HS-27A (cell line): ENCODE measurements at places on chromosomes 5 and 9.

DNA sequence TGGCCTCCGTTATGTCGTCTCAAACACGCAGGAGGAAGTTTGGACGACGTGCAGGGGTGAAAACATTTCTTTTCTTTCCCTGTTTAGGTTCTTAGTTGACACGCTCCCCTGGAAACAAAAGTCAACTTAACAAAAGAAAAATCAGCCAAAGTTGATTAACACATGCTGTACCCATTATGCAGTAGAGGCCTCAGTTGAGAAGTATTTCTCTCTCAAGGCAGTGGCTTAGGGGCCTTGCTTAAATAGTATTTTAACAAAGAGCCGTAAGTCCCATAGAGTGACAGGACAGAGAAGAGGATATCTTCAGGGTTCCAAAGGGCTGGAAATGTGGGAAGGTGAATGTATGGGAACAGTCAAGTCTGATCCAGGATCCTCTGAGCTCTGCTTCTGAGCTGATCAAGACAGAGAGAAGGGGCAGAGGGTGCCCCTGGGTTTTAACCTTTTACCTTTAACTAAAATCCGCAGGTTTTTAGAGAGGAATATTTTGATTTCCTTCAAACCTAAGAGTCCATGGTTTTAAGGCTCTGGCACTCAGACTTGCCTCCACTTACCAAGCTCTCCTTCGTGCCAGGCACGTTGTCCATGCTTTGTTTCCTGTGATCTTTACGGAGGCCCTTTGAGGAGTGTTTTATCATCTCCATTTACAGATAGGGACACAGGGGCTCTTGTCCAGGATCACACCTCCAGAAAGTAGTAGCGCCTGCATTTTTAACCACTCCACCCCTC, 629 bp upstream of the CD74 start:
- DNase-seq, result no peak

DNA sequence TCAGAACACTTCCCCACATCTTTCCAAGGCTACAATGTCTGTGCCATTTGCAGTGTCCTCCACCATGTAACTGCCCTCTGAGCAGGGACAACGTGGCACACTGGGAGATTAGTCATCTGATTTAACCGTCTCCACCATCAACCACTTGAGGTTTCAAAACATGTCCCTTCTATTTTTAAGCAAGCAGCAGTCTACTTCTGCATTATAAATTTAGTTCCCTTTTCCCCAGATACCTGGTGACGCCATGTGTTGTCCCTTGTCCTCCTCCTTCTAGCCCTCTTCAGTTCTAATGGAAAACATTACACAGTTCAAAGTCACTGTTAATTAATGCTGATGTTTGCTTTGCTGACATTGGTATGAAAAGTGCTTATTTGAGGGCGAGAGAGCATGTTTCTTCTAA, 52.8 kb downstream of the ATP10B start:
- DNase-seq, result no peak

- DNase-seq, result no peak
These were observed 8.7 kb upstream of the DOLPP1 start for GRCh38 chr9:129072171-129072570.

DNA sequence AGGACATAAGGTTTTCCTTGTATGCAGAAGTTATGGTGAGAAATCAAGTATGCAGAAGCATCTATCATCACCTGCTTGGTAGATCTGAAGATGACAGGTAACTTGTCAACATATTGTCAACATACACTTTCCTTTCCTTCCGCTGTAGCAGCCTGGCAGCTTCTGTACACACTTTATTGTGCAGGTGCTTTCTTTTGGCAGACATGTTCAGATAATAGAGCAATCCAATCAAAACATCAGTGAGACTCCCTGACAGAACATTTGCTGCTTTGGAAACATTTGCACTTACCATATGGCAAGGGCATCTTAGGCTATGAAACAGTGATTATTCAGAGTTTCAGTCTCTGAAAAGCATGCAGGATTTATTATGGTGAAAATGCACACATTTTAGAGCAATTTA, 161.1 kb upstream of the CDH12 start:
- no peak for DNase-seq

- DNase-seq, result no peak
These were observed 10.7 kb downstream of the IFNA5 start for GRCh38 chr9:21294364-21294774.

- no peak for DNase-seq
These were observed 4.2 kb downstream of the SERINC5 start for GRCh38 chr5:80251636-80252035.

DNA sequence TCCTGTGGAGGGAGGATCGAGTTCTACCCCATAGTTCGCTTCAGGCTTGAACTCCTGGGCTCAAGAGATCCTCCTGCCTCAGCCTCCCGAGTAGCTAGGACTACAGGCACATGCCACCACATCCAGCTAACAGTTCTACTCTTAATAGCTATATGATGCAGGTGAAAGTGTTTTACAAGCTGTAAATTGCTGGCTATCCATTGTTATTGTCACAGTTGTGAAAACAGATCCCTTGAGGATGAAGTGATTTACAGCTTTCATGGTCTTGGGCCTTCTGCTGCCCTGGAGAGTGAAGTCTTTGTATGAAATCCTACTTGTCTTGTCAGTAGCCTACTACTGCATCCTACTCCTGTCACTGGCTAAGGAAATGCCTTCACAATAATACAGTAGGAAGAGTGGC, 48.0 kb downstream of the GRAMD2B start:
- no peak for DNase-seq

DNA sequence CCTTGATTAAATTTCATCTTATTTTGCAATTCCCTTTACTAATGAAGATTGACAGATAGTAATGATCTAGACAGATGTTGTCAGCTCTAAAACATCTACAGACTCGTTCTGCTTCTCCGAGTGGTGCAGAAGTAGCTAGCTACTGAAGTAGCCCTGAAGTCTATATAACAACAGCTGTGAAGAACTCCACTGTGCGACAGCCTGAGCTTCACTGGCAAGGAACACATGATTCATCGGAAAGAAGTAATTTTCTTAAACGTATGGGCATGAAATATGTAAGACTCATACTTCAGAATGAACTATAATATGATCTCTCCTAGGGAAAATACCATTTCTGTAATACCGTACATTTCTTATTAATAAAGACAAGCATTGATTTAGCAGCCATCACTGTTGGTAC, 96.2 kb downstream of the TRPM3 start:
- no peak for DNase-seq

- no peak for DNase-seq
These were observed 62.1 kb downstream of the IL6ST start for GRCh38 chr5:55932700-55933099.

DNA sequence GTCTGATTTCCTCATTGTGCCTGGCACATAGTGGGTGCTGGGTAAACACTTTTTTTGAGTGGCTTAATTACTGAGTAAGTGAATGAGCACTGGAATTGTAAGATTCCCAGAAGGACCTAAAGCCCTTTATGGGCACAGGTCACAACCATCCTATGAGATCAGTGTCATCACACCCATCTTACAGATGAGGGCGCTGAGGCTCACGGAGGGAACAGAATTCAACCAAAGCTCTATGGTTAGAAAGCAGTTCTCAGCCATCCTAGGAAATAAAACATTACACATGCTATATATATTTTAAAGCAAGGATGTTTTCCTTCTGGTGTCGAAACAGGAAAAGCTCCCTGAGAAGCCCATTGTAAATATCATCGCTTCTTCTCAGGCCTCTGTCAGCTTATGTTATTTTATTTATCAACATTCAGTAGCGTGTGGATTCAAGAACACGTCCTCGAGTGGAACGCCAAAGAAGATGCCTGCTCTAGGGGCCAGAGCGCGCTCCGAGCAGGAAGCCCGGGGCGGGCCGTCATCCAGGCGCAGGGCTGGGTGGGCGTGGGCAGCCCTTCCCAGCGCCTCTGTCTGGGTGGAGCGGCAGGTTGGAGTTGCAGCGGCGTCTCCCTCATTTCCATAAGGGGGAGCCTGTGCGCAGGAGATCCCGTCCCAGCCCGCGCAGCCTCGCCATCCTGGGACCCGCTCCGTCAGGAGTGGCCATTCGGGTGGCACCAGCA, 155.8 kb upstream of the SMIM23 start:
- DNase-seq, result no peak

DNA sequence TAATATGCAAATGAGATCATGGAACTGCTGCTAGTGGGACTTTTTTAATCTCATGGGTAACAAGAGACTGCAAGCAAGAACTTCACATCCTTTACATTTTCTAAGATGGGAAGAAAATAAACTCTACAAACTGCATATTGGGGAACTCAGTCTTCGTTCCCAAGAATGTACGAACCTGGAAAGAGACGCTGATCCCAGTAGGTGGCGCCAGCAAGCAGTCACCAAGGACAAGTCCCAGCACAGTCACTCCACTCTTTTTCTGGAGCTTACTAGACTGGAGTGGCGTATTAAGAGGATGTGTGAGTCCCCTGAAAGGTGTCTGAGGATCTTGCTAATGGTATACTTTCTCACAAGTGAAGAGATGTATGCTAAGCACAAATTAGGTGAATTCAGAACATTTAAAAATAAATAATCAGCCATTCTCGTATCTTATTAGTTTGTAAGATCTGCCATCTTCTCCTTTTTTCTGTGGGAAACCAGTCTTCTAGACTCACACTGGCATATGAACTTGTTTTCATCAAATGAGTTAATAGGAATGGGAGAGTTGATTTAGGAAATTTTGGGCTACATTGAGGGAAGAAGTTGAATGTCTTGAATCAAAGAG, 16.0 kb upstream of the PUM3 start:
- DNase-seq, result no peak

DNA sequence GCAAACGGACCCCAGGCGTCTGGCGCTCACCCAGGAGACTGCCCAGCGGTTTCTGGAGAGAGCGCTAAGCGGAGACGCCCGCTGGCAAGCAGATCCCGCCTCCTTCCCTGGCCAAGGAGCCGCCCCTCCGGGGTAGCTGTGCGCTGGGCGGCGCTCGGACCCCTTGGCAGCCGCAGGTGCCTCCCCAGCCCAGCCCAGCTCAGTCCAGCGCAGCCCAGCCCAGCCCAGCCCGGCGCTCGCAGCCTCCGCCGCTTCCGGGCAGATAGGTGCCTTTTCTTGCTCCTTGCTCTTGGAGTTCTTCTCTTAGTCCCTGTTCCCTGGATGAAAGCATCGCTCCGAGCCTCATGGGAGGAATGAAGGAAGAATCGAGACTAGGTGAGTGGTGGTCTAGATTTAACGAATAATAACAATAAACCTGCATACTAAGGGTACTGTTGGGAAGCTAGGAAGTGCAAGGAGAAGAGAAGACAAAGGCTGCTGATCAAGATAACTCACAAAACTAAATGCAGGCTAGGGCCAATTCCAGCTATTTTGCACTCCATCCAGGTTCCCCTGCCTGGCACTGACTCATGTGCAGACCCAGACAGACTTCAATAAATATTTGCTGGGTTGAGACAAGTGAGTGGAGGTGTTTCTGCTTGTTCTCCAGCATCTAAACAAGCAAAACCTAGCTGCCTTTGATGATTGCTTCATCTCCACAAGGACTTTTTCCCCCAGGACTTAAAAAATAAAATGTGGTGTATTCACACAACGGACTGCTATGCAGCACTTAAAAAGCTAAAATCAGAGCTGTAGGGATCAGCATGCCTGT, at the start of gene STK32A:
STK32A (plus strand) TSS at position 202 of the 811 bp plus-strand sequence. CDS start 4,609 bp downstream, outside the sequence.
- no peak for DNase-seq

- DNase-seq, result no peak
These were observed 27.9 kb upstream of the GLRX start for GRCh38 chr5:95850391-95850894.

DNA sequence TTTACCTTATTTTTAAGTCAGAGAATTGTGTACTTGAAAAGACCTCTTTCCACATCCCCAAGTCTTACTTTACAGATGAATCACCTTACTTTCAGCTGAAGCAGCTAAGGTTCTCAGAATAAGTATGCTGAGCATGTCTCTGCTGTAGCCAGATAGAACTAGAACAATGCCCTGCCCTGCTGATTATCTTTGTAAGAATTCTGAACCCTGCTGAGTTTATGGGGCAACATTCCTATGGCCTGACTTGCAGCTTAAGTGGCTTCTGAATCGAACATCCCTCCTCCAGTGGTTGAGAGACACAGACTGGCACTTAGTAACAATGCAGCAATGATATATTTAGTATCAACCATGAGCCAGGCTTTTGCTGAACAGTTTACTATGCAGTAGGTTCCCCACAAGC, 592.0 kb upstream of the WWC1 start:
- DNase-seq, result peak; percentile 92

- no peak for DNase-seq
These were observed 16.2 kb upstream of the ITGA1 start for GRCh38 chr5:52771343-52772039.

GRCh38 chr5:31236339-31236738, 42.9 kb downstream of the CDH6 start:
- no peak for DNase-seq

DNA sequence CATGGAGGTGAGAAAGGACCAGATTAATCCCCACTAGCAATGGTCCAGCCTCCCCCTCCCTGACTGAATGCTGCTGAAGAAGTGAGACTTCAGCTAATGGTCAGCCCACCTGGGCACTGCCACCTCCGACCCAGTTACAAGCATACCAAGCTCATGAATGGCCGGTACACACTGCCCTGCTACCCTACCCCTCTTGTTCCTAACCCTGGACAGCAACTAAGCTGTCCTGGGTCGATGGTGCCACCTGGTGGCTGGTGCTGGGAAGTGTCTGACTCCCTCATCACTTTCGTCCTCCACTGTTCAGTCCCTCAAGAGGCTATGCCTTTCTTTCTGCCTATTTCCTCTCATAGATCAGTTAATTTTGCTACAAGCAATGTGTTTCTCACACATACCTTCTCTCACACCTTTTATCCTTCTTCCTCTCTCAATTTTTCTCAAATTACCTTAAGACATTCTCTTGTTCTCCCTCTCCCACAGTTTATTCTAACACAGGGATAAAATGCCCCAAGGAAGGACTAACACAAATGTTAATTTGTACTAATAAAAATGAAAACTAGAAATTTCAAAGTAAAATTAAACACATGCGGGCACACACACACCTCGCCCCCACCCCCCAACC, 42.4 kb downstream of the PAX5 start:
- no peak for DNase-seq

DNA sequence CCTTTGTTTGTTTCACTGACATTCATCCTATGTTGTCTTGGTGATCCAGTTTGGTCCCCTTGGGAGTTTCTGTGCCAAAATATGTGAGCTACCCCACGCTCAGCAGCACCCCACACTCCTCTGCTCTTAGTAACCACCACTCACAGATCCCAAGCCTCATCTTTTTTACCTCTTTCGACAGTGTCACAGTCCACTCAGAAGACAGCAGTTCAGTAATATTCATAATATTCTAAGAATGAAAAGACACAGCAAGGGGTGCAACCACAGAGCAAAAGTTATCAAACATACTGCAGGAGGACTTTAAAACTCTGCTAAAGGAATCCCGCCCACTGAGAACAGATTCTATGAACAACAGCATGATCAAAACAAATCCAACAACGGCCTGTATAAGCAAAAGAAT, 28.2 kb downstream of the RNF130 start:
- DNase-seq, result no peak

DNA sequence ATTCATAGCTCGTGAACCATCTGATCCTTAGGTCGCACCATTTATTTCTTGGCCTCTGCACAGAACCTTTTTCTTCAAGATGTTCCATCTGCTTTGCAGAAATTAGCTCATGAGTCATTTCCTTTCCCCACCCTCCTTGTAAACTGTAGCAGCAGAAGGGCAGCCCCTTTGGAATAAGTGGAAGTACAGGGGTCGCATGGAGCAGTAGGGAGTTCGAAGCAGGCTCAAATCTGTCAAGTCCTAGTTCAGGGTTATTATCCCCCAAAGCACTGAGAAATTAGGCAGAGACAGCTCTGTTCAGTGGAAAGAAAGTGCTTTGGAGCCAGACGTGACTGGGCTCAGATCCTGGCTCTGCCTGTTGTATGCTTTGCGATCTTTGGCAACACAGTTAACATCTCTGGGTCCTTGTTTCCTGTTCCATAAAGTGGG, 84.2 kb downstream of the SGCD start:
- DNase-seq, result no peak

GRCh38 chr5:33509036-33509435, 68.3 kb downstream of the TARS1 start:
- DNase-seq, result no peak
